ENCODE measurements at places on chromosomes 12 and 14.

DNA sequence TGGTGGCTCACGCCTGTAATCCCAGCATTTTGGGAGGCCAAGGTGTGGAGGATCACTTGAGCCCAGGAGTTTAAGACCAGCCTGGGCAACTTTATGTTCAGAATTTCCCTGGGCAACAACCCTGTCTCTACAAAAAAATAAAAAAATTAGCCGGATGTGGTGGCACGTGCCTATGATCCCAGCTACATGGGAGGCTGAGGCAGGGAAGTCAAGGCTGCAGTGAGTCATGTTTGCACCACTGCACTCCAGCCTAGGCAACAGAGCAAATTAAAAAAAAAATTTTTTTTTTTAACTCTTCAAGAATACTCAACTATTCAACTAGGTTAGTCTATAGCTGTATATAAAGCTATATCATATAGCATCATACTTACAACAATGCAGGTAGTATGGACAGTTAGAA, 113.0 kb downstream of the RALGAPA1 start:
- no peak for DNase-seq

DNA sequence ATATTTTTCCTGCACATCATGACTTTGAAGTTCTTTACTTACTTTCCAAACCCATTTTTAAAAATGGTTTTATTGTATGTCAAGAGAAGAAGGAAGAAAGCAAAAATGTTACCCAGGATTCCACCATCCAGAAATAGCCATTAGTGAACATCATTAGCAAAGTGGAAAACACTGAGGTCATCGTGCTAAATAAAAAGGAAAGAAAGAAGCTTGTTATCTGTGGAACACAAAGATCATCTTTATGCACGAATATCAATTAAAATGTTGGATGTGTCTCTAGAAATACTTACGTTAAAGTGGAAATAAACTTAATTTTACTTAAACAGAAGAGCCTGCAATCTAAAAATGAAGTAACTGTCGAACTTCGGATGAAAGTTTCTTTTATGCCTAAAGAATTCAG, 27.3 kb downstream of the SFSWAP start:
- no peak for DNase-seq

DNA sequence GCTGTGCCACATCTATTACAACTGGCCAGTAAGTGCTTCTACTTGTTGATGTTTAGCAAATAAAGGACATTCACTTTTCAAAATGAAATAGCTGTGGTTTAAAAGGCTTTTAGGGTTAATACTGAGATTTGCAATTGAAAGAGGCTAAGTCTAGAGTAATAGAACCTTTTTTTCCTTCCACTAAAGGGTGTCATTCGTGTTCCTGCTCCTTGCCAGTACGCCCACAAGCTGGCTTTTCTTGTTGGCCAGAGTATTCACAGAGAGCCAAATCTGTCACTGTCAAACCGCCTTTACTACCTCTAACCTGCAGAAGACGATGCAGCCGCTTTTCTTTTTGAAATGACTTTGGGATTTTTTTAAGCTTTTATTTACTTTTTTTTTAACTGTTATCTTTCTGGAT, 33.6 kb downstream of the PIWIL1 start:
- no peak for DNase-seq

- DNase-seq: no peak
These were observed 20.9 kb upstream of the IFNG-AS1 start for GRCh38 chr12:67968321-67968720.

- no peak for DNase-seq
These were observed 31.5 kb downstream of the SCN8A start for GRCh38 chr12:51622564-51622963.

DNA sequence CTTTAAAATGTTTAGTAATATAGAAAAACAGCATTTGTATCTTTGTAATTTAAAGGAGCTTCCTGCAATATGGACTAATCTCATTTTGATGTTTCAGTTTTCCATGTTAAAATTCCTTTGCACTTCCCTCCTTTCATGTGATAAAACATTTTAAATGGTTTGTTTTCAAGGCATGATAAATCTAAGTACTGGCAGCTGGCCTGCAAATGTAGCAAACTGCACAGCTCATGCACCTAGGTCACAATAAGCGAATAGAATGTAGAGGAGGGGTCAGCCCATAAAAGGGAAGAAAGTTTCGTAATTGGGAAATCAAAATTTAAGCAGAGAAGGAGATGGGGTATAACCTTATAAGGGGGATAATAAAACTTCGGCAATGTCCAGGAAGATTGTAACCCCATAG, 80.0 kb upstream of the KCNH3 start:
- DNase-seq: no peak
